ENCODE measurements at places on chromosomes 3 and 15. TPM values are rescaled to one million over a fixed set of nuclear protein-coding genes. Genes with fewer than 3 reads are reported as not detected.

SMCO1 gene
- not detected for total RNA-seq

MCF2L2 gene
- total RNA-seq, result 9.0 TPM

GRCh38 chr3:15269091-15269989 lies 63.0 kb downstream of the SH3BP5 start:
- DNase-seq, result no peak

GRCh38 chr3:61893840-61894566 lies 332.6 kb downstream of the PTPRG start:
- no peak for DNase-seq

GRCh38 chr3:134002306-134002705 lies 27.4 kb downstream of the SLCO2A1 start:
- DNase-seq, result no peak

DNA sequence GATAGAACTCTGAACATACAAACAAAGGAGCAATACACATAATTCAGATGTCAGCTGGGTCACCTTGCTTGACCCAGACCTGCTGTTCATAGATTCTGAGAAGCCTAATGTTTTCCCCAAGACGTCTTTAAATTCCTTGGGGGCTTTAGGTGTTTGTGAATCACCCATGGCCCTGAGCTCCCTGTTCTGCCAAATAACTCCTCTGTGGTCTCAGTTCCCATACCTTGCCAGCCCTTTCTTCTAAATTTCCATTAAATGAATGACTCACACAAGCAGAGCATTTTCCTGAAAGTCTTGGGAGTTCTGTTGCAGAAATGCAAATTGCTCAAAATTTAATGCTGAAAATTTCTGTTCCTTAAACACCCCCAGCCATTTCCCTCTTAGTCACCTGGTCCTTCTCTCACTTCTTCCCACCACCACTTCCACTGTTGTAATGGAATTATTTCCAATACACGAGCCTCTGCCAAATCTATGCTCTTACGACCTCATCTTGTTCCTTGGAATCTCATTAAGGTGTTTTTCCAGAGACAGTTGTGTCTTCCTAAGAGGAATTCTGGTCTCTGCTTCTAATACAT lies 33.4 kb upstream of the PSMD6 start:
- DNase-seq, result no peak

CHDH gene
- total RNA-seq, result 31.4 TPM

IL16 gene
- not detected for total RNA-seq

CTXND1 gene
- not detected for total RNA-seq

GRCh38 chr3:4838621-4839022 lies 140.6 kb upstream of the BHLHE40 start:
- DNase-seq, result no peak

GNAT1 gene
- not detected for total RNA-seq

GRCh38 chr15:35218215-35218614 lies 133.1 kb upstream of the NANOGP8 start:
- DNase-seq, result no peak

GRCh38 chr3:88113311-88114162 lies 36.2 kb upstream of the C3orf38 start:
- peak; percentile 90 for DNase-seq

GRCh38 chr15:69703532-69704187 lies 251.0 kb downstream of the RPLP1 start:
- no peak for DNase-seq

- no peak for DNase-seq
These were observed 243.6 kb downstream of the LRRN1 start for GRCh38 chr3:4042869-4043268.

DNA sequence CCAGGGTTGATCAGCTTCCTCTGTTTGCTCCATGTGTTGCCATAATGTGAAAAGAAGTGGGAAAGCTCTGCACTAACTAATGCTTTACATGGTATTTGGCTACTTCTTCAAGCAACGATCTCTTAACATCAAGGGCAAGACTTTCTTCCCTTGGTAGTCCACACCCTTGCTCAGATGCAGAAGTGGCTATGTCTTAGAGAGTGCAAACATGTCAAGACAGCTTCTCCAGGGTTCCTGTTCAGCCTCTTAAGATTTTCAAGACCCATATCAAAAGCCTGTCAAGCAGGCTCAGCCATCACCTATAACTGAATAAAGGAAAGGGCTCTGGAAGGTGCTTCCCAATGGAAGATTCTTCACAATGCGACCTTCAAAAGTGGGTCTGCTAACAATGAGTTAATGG lies 64.8 kb upstream of the CSTA start:
- no peak for DNase-seq

- DNase-seq, result no peak
These were observed 148.1 kb upstream of the UBE2E1 start for GRCh38 chr3:23657647-23658046.

BBS4 gene
- total RNA-seq, result 40.8 TPM

- peak; percentile 75 for DNase-seq
These were observed 114.6 kb downstream of the CCNL1 start for GRCh38 chr3:157045238-157045850.

TRH gene
- total RNA-seq, result not detected

GRCh38 chr3:15050405-15051092 lies 14.6 kb downstream of the MRPS25 start:
- DNase-seq, result no peak

GOLGA8M gene
- not detected for total RNA-seq

DNA sequence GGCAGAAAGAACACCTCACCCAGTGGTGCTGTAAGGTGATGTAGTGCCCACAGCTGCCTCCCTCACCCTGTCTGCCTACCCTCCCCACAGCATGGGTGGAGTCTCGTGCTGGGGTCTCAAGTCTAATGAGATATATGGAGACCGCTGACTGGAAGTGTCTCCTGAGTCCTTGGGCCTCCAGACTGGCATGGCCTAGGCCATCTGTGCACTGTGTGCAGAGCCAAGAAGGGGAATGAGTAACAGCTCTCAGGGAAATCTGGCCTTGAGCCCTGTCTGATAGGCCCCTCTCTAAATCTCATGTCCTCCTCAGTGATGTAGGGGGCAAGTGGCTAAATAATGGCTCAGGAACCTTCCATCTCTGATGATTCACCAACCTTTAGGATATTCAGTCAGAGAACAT lies 277.4 kb downstream of the PLCL2 start:
- DNase-seq, result no peak

ETV5 gene
- 48.4 TPM for total RNA-seq

CCR8 gene
- not detected for total RNA-seq

GLDN gene
- 1.5 TPM for total RNA-seq

ROPN1B gene
- not detected for total RNA-seq

GRCh38 chr3:79081335-79081734 lies 686.5 kb downstream of the ROBO1 start:
- no peak for DNase-seq

Data from GM23338 (cell line).